ENCODE measurements at places on chromosomes 12 and 14.

DNA sequence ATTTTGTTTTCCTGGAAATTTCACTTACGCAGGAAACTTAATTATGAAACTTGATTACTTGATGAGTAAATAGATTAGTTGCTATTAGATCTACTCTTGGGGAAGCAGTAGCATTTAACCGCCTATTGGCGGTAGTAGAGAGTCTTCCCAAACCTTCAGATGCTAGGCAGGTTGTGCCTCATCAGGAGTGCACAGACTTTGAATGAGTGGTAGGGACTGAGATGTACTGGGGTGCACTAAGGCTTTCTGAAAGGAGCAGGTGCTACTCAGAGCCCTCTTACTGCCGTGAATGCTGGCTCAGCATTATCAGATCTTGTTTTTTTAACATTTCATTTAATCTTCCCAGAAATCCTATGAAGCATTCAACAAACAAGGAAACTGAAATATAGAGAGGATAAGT, 7.7 kb downstream of the GATC start:
- no peak for DNase-seq

GRCh38 chr14:89307409-89307808, 109.6 kb downstream of the FOXN3 start:
- no peak for DNase-seq

- no peak for DNase-seq
These were observed 2.2 kb upstream of the EML1 start for GRCh38 chr14:99790978-99791376.

- DNase-seq, result no peak
These were observed 3.9 kb downstream of the ABHD4 start for GRCh38 chr14:22601996-22602395.

- DNase-seq, result no peak
These were observed 66.5 kb downstream of the PUS7L start for GRCh38 chr12:43692064-43692463.

- DNase-seq, result no peak
These were observed 397.5 kb upstream of the PDE3A start for GRCh38 chr12:19970821-19971220.

GRCh38 chr12:121581686-121582429, 1.0 kb upstream of the KDM2B start:
- DNase-seq, result no peak

GRCh38 chr12:94025756-94026155, 122.6 kb upstream of the PLXNC1 start:
- DNase-seq, result no peak

GRCh38 chr12:62123721-62124203, 136.4 kb upstream of the USP15 start:
- peak; percentile 11 for DNase-seq

DNA sequence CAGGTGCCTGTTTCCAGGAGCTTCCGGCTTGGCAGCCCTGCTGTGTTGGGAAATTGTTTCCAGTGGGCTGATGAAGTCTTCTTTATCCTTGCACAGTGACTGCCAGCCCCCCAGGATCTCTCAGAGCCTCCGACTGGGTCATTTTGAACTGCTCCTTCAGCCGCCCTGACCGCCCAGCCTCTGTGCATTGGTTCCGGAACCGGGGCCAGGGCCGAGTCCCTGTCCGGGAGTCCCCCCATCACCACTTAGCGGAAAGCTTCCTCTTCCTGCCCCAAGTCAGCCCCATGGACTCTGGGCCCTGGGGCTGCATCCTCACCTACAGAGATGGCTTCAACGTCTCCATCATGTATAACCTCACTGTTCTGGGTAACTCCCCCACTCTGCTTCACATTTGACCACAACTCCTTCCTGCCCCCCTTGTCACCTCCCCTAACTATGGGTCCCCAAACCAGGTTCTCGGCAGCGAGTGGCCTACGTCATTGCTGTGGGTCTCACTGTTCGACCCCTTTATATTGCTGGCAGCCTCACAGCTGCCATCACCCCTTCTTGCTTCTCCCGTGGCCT, 2.3 kb downstream of the LAG3 start:
- DNase-seq, result no peak

DNA sequence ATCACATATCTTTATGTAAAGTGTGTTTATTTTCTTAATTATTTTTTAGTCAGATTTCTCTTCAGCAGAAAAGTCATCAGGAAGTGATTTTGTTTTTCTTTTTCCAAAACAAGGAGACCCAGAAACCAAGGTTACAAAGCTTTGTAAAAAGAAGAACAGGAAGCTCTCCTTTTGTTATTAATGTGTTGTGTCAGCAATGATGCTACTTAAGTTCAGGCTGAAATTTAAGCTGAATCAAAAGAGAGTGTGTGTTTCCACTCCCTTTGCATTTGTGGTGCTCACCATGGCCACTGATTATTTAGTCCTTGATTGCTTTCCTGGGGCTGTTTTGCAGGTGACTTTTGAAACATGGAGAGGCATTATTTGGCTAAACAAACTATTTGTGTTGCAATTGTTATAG, 155.3 kb upstream of the ATP2B1 start:
- DNase-seq, result no peak

DNA sequence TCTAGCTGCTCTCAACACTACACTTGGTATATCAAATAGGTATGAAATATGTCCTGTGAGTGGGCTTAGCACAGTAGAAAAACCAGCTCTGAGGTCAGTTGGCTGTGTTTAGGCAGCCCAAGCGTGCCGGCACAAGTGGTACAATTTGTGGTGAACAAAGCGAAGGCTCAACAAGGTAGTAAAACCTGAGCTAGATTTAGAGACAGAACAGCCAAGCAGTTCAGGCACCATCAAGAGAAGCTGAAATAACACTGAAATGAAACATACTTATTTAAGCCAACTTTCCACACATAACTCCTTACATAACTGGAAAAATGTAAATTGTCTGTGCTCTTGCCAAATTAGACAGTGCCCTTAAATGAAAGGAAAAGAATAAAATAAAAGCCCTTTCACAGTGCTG, 596.8 kb upstream of the FBXO33 start:
- no peak for DNase-seq

GRCh38 chr12:123250471-123251383, 17.5 kb downstream of the MTRFR start:
- DNase-seq, result no peak

- no peak for DNase-seq
These were observed 571.0 kb downstream of the TMTC2 start for GRCh38 chr12:83257726-83258125.

All from activated T-cell treated with anti-CD3 and anti-CD28 coated beads, Interleukin-2, amount 50 U/mL, for 4 hours (primary cell).